ENCODE measurements at places on chromosomes 12 and 14. TPM values are rescaled to one million over a fixed set of nuclear protein-coding genes. Genes with fewer than 3 reads are reported as not detected.

SLC25A47 gene
- not detected for total RNA-seq

ANKS1B gene
- 2.9 TPM for total RNA-seq

EPYC gene
- total RNA-seq, result not detected

IL31 gene
- total RNA-seq, result not detected

LRP1-AS gene
- total RNA-seq, result not detected

BCL11B gene
- total RNA-seq, result not detected

CCNB1IP1 gene
- total RNA-seq, result 34.8 TPM

CRIP2 gene
- total RNA-seq, result 285 TPM

PLA2G1B gene
- total RNA-seq, result not detected

EID3 gene
- total RNA-seq, result 4.2 TPM

CD163L1 gene
- not detected for total RNA-seq

NKX2-1 gene
- not detected for total RNA-seq

GPX2 gene
- not detected for total RNA-seq

ERH gene
- total RNA-seq, result 126 TPM

PRKD1 gene
- total RNA-seq, result 25.3 TPM

CCDC196 gene
- not detected for total RNA-seq

NRXN3 gene
- total RNA-seq, result 5.6 TPM

KTN1 gene
- total RNA-seq, result 71.7 TPM

MSI1 gene
- total RNA-seq, result 1.5 TPM

MANSC4 gene
- not detected for total RNA-seq

METTL3 gene
- total RNA-seq, result 35.6 TPM

EMP1 gene
- 646 TPM for total RNA-seq

PHETA1 gene
- 6.0 TPM for total RNA-seq

IKBIP gene
- 101 TPM for total RNA-seq

Data from cardiac atrium fibroblast (primary cell).